H9 (cell line): ENCODE measurements at places on chromosomes 4 and X.

DNA sequence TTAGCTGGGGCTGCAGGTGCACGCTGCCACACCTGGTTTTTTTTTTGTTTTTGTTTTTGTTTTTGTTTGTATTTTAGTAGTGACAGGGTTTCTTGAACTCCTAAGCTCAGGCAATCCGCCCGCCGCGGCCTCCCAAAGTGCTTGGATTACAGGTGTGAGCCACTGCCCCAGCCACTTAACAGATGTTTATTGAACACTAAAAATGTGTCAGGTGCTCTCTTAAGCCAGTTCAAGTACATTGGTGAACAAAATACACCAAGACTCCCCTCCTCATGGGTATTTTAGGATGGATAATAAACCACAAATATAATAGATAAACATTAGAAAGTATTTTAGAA, 69.9 kb downstream of the TRAPPC11 start:
- no peak for DNase-seq

DNA sequence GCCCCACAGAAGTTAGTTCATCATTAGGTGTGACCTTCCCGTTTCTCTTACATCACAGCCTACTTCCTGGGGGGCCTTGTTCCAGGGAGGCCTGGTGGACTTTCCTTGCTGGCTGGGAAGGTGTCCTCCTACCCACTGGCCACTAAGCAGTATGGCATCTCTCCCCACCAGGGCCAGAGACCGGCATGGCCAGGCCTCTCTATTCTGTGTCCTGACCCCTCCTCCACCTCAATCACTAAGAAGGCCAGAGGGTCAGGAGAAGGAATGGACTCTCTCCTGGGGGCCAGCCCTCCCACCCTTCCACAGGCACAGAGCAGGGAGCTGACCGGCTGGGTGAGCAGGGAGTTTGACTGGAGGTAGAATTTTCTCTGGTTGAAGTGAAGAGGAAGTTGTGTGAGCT, 81.9 kb downstream of the PJA1 start:
- no peak for DNase-seq

GRCh38 chr4:110137829-110138228, 60.6 kb downstream of the ELOVL6 start:
- no peak for DNase-seq

- no peak for DNase-seq
Observed at GRCh38 chr4:20194123-20195013, 57.3 kb upstream of the SLIT2 start.

GRCh38 chr4:48683784-48684666, 96.1 kb downstream of the FRYL start:
- DNase-seq: no peak

DNA sequence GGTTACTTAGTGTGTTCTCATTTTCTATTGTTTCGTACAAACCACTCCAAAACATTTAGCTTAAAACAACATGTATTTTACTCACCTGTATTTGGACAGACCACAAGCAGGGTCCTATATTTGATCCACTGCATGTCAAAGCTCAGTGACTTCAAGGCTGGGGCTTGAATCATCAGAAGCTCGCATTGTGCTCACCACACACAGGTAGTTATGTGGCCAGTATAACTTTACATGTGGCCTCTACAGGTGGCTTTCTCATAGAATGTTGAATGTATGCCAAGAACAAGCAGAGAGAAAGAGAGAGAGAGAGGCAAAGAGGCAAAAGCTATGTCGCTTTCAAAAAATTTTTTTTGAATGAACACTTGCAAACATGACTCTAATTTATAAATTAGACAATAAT, 107.6 kb downstream of the QRFPR start:
- no peak for DNase-seq

GRCh38 chr4:162853788-162854187, 312.9 kb downstream of the NAF1 start:
- no peak for DNase-seq

DNA sequence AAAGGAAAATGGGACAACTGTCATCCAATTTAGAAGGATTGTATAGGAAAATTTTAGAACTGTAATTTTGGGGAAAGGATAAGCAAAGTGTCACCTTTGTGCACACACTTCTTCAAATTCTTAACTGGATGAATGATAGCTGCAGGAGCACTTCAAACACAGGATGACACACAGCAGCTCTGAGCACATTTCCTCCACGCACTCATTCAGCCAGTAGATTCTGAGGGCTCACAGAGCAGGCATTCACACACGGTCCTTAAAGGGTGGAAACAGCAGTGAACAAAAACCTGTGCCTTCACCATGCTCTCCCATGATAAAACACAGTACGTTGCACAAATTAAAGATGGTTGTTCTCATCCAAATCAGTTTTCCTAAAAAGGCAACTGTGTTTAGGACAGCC, 38.5 kb upstream of the KLF3 start:
- no peak for DNase-seq

- DNase-seq: peak; percentile 57
Observed at GRCh38 chr4:168864821-168865541, 145.1 kb downstream of the CBR4 start.

DNA sequence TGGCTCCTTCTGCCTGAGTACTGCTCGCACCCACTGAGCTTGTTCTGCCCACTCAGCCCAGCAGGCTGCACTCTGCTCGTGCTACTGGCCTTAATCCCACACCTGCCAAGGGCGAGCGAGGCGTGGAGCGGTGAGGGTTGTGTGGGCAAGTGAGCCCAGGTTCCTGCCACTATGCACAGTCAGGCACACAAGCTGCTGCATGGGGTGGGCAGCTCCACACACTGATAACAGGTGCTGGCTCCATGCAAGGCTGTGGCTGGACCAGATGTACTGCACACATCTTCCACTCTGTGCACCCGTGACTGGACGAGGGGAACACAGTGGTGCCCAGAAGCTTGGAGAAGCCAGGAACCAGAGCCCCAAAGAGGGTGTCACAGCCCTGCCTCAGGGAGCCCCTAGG, 184.3 kb upstream of the NUDT6 start:
- no peak for DNase-seq

GRCh38 chrX:18149454-18149853, 71.2 kb downstream of the BEND2 start:
- no peak for DNase-seq

DNA sequence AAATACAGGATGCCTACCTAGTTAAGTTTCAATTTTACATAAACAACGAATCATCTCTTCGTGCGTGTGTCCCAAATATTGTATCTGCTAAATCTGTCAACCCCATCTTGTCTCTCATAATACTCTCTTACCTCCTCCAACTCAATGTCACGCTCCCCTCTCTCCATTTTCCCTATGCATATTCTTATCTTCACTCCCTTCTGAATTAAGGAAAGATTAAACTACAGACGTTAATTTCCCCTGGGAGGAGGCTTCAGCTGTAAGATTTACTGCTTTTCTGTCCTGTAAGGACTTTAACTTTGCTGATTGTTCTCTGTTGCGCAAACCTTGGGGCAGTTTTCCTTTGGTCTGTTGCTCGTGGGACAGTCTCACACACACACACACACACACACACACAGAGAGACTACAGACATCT, 455 bp upstream of the ABCB7 start:
- DNase-seq: no peak

GRCh38 chr4:84483688-84484087, 15.4 kb downstream of the NKX6-1 start:
- DNase-seq: peak; percentile 37

DNA sequence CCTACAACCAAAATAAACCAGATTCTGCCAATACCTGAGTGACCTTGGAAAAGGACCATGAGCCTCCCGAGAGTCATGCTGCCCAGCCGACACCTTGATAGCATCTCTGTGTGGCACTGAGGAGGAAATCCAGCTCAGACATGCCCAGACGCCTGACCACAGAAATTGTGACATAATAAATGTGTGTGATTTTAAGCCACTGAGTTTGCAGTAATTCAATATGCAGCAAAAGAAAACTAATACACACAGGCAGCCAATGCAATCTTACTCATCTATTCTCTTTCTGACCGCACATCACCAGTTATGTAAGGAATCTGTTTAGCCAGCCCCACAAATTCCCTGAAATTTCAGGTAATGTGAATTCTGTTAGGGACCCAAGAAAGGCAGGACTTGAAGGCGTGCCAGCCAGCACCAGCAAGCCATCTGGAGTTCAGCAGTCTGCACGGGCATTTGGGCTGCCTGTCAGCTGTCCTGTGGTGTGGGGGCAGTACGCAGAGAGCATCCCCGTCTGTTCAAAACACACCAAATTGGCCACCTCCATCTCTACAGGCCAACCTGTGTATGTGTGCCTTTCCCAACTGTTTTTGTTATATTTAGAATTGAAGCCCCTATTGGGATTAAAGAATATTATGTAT, 176.4 kb downstream of the NLGN4X start:
- DNase-seq: no peak

DNA sequence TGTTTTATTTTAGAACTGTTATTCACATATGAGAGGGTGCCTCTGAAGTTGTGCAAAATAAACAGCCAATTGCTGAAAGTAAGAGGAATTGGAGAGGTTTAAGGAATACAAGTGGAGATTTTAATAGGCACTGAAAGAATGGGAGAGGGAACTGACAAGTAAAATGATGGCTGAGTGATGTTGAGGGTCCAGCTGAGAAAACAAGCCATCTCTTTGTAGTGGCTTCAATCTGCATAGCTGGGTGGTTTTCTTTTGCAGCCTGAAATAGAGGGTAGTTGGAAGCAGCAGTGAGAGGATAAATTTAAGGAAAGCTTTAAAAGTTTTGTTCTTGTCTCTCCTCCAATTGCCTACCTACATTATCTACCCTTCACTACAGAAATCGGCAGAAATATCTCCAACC, 106.7 kb upstream of the DGKK start:
- no peak for DNase-seq

- no peak for DNase-seq
Observed at GRCh38 chrX:53153581-53153980, 59.6 kb downstream of the KANTR start.

DNA sequence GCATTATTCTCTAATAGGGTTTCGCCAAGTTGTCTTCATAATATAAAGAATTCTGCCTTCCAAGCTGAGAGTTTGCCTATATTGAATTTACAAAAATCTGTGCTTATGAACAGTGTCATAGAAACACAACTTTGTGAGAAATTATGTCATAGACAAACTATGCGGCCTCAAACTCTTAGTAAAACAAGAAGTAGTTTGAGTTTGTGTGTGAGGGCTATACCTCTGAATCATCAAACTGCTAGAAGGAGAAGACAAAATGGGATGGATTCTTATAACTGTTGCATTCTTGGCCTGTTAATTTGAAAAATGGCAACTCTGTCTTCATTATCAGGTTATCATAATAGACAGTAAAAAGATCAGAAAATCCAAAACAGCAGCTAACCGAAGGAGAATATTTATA, 46.1 kb upstream of the NAP1L5 start:
- no peak for DNase-seq

DNA sequence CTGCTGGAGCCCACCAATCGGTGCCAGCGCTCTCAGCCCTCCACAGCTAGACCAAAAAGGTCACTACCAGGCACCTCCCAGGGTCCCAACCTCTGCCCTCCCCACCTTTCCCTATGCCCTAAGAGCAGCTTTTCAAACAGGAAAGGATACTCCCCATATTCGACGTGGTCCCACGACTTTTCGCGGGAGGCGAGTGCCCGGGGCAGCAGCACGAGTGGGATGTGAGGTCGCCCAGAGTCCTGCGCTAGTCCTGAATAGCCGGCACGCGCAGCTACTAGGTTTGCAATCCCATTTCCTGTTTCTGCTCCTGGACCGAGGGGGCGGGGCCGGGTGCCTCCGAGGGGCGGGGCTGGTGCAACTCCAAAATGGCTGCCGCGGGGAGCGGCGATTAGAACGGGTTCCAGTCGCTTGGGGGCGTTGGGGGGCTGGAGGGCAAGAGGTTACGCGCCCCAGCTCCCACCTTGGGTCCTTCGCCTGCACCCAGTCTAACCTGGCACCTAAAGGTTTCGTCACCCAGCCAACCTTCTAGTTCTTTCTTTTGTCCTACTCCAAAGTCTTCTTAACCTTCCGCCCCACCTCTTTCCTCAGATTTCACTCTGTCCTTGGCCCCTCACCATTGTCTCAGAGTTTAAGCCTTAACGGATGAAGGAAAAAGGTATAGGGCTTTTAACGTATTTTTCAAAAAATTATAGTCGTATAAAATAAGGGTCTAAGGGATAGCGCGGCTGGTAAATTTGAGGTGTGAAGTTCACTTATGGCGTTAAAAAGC, 85.0 kb upstream of the TENT5D start:
- peak; percentile 81 for DNase-seq

- DNase-seq: no peak
Observed at GRCh38 chr4:152806501-152807125, 26.9 kb downstream of the ARFIP1 start.

GRCh38 chr4:74258963-74259362, 49.3 kb upstream of the EPGN start:
- DNase-seq: no peak

DNA sequence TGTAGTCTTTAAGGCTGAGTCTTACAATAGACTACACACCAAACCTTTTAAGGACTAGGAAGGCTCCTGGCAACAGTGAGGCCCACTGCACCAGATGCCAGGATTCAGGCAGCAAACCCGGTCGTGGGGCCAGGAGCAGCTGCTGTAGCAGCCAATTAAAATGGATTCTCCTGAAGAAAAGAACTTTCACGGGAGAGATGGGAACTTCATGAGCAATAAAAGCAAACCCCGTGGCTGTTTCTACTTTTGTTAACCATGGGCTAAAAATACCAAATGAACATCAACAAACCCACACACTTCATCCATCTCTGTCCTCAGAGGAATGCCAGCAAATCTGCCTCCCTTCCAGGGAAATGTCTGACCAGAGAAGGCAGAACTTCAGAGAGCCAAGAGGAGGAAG, 101.4 kb downstream of the BTC start:
- no peak for DNase-seq

GRCh38 chr4:38371391-38371851, 292.6 kb upstream of the KLF3 start:
- no peak for DNase-seq

- DNase-seq: no peak
Observed at GRCh38 chrX:114049063-114049462, 534.8 kb upstream of the HTR2C start.

DNA sequence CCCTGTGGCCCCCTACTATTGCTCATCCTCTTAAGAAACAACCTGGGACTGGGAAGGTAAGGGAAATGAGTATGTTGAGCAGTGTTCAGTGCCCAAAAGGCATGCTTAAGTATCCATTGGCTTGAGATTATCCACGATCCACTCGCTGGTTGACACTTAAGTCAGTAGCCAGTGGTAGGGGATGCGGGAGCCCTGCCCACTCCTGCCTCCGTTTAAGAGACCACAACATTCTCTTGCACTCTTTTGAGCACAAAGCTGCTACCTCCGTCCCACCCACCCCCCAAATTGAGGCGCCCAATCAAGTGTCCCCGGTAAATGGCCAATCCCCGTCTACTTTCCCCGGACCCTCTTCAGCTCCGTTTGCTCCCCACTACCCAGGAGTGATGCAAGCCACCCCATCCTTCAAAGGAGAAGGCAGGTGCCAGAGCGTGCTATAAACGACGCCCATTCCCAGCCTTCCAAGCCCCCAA, 25.0 kb downstream of the UTP14A start:
- no peak for DNase-seq

GRCh38 chr4:726838-727237, 21.2 kb downstream of the PCGF3 start:
- DNase-seq: no peak

GRCh38 chr4:45036677-45037076, 310.3 kb upstream of the GNPDA2 start:
- no peak for DNase-seq

GRCh38 chr4:128861856-128862518, 52.5 kb downstream of the JADE1 start:
- DNase-seq: no peak
